ENCODE measurements at places on chromosomes 12 and 14. TPM values are rescaled to one million over a fixed set of nuclear protein-coding genes. Genes with fewer than 3 reads are reported as not detected.
A peak's percentile ranks its signal among the peaks of the same experiment; 100 is the strongest.

WNK1 gene
- total RNA-seq, result 55.3 TPM

KLRB1 gene
- total RNA-seq, result not detected

KRT5 gene
- not detected for total RNA-seq

LRP1-AS gene
- not detected for total RNA-seq

RNF212B gene
- total RNA-seq, result not detected

DNA sequence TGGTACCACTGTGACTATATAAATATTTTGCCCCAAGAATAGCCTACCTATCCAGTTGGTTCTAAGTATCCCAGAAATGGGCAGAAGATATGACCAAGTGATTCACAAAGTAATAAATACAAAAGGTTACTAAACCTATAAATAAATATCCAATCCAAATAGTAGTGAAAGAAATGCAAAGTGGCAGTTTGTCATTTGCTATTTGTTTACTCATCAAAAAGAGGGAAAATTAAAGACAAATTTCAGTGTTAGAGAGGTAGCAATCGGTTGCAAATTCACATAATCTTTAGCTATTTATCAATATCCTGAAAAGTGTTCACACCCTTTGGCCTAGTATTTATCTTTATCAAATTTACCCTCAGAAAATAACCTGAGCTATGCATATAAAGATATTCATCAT is 136.4 kb upstream of the NPAS3 start:
- DNase-seq, result no peak
- no peaks in the 10 kb centered on the region for H3K4me1 ChIP-seq
- H3K36me3 ChIP-seq, result no peaks in the 10 kb centered on the region
- no peak overlapping the region for H3K4me3 ChIP-seq
- no peak overlapping the region for H3K27ac ChIP-seq
- no peaks in the 10 kb centered on the region for H3K27me3 ChIP-seq

DNA sequence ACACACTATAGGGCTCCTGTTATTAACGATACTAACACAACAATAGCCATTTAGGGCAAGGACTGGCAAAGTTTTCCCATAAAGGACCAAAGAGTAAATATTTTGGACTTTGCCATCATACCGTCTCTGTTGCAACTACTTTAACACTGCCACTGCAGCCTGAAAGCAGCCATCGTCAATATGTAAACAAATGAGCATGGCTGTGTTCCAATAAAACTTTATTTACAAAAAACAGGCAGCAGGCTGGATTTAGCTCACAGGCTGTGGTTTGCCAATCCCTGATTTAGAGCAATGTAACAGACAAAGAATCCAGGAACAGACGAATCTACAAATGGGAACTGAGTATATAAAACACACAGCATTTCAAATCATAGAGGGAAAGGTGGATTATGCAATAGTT is 84.1 kb downstream of the FRMD6 start:
- no peaks in the 10 kb centered on the region for H3K4me1 ChIP-seq
- H3K27ac ChIP-seq, result no peak overlapping the region
- H3K36me3 ChIP-seq, result peaks cover 5% of the 10 kb centered on the region
- no peak overlapping the region for H3K4me3 ChIP-seq

DNA sequence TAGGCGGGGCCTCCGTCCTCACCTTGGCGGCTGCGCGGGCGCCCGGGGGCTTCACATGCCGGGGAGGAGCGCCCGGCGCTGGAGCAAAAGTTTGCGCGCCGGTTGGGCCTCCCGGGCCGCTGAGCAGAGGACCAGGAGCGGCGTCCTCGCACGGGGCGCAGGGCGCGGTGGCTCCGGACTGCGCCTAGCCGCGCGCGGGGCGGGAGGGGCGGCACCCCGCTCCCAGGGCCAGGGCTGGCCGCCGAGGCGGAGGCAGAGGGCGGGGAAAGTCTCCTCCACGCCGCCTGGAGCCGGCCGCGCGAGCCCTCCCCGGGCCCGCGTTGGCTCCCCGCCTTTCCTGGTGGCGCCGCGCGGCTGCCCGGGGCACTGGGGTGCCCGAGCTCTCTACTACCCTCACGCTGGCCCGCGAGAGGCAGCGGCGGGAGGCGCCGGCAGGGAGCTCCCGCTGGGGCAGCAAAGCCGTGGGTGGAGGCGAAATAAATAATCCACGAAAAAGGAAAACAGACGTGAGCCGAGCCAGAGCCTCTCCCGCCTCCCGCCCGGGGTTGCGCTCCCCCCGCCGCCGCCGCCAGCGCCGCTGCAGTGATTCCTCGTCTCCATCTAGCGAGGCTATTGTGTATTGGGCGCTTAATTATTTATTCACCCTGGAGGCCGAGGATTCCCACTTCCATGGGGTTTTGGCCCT is 400 bp upstream of the PRIMA1 start:
- H3K4me3 ChIP-seq, result peak overlapping the region; percentile 37
- peak; percentile 28 for DNase-seq
- no peaks in the 10 kb centered on the region for H3K36me3 ChIP-seq
- peaks cover 18% of the 10 kb centered on the region for H3K27me3 ChIP-seq
- no peak overlapping the region for H3K27ac ChIP-seq

DNA sequence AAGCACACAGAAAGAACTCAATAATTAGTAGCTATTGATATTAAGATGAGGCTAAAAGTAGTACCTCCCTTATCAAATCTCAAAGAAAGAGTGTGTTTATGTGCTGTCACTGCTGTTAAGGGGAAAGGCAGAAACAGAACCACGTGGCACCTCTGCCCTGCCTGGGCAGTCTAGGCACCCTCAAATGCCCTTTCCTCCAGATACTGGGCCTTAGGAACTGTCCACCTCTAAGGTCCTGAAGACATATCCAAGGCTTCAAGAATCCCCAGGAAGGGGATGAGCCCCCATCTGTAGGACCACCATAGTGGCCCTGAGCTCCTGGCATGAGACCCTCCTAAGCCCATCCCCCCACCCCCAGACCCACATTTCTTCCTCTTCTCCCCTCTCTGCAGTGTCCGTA is 29.1 kb downstream of the NGB start:
- no peak overlapping the region for H3K4me3 ChIP-seq
- no peaks in the 10 kb centered on the region for H3K27me3 ChIP-seq
- H3K27ac ChIP-seq, result no peak overlapping the region

All from SJSA1 (cell line).